ENCODE measurements at places on chromosomes 12 and 14. TPM values are rescaled to one million over a fixed set of nuclear protein-coding genes. Genes with fewer than 3 reads are reported as not detected.

RNASE2 gene
- 0.98 TPM for polyA plus RNA-seq

LLPH gene
- polyA plus RNA-seq = 31.0 TPM

SLC38A6 gene
- 9.8 TPM for polyA plus RNA-seq

- no peak for DNase-seq
Observed at GRCh38 chr12:130354407-130354806, 16.7 kb downstream of the PIWIL1 start.

- no peak for DNase-seq
Observed at GRCh38 chr14:101112351-101113107, 209.0 kb upstream of the RTL1 start.

- DNase-seq = peak; percentile 89
Observed at GRCh38 chr14:50000380-50001150, 107.7 kb downstream of the ARF6 start.

- peak; percentile 40 for DNase-seq
Observed at GRCh38 chr12:21607701-21608100, 3.1 kb upstream of the GYS2 start.

GRCh38 chr12:102876883-102877282 is 40.2 kb downstream of the PAH start:
- no peak for DNase-seq

- no peak for DNase-seq
Observed at GRCh38 chr14:82414853-82415539, 881.3 kb upstream of the SEL1L start.

GRCh38 chr12:104181313-104181712 is 34.3 kb upstream of the TXNRD1 start:
- DNase-seq = peak; percentile 7

GRCh38 chr14:90514015-90514398 is 117.2 kb downstream of the CALM1 start:
- no peak for DNase-seq

GRCh38 chr14:37658156-37658555 is 62.7 kb downstream of the TTC6 start:
- DNase-seq = no peak

DNA sequence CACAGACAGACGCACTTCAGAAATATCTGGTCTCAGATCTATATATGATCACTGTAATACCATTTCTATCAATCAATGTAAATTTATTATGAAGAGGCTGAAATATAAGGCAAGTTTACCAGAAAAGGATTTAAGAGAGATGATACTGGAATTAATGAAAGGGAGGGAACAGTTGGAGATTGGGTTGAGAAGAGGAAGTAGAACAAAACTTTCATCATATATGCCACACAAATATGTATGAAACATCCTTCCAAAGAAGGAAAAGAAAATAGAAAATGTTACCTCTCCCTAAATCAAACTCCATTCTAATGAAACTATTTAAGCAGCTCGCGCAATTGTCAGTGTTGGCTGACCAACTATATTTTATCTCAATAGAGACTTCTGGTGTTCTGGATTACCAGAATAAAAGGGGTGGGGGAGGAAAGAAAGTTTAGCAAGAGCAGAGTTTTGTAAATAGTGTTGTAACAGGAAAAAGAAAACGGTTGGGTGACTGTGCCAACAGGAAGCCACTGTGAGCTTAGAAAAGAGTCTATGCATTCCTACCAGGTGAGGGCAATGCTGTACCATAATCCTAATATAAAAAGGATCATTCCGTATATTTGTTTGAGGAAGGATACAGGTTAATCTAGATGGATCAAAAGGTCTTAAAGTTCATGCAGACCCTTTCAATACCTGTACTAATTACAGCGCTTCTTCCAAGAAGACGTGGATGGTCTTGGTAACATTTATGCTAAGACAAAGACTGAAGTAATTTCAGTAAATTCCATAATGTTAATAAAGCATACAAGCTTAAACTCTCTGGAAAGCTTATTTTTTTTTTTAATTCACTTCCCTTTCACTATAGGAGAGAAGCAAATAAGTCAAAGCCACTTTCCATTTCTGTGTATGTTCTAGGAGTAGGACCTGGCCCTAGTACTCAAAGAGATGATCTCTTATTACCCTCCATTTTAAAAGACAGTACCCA is 14.5 kb upstream of the LLPH start:
- peak; percentile 47 for DNase-seq

- DNase-seq = no peak
Observed at GRCh38 chr12:95701722-95702418, 88.7 kb downstream of the NTN4 start.

GRCh38 chr12:43038991-43039390 is 449.4 kb upstream of the PRICKLE1 start:
- no peak for DNase-seq

- DNase-seq = no peak
Observed at GRCh38 chr12:71694099-71694820, 8.4 kb downstream of the TMEM19 start.

DNA sequence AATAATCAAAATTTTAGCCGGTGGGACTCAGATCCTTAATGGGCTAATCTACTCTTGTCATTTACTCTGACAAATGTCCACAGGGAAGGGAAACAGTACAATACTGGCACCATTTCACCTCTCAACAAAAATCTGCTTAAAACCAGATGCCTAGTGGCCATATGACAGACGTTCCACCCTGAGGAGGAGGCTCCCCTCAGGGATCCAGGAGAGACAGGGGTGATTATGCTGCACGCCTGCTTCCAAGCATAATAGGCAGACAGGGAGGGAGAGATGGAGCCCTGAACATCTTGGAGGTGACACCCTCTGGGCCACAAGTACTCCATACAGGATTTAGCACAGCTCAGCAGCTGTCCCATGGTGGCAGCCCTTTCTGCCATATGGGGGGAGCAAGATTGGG is 24.8 kb upstream of the AKAP6 start:
- no peak for DNase-seq

GRCh38 chr12:9977916-9978315 is 6.7 kb downstream of the CLEC12A start:
- no peak for DNase-seq

GRCh38 chr14:90733139-90733808 is 83.0 kb downstream of the TTC7B start:
- no peak for DNase-seq

- DNase-seq = no peak
Observed at GRCh38 chr12:53419756-53420155, 3.9 kb upstream of the AMHR2 start.

DNA sequence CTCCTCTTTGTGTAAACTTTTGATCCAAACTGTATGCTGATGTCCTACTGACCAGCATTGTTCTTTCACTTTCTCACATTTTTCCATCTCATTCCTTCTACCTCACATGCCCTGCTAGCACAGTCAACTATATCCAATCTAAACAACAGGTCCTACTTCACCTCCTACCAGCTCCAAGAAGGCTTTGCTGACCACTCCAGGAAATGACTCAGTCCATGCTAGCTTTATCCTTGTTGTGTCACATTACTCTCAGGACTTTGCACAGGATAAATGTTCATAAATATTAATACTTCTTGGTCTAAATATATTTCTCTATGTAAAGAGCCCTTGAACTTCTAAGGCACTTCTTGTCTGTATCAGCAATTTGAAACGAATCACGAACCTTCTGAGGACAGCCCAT is 64.9 kb upstream of the PCED1B start:
- DNase-seq = no peak
